ENCODE measurements at places on chromosomes 13 and 19.

DNA sequence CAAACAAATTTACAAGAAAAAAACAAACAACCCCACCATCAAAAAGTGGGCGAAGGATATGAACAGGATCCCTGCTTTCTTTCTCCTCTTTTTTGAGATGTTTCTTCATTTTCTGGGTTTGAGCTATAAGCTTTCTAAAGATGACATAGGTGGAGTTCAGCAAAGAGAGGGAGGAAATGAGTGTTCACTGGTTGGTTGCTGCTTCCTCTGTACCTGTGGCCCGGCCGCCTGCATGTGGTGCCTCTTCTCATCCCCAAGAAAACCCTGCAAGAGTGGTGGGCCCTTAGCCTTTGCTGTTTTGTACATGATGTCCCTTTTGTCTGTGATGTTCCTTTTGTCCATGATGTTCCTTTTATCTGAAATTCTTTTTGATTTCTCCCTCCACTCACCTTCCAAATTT is 178.4 kb upstream of the SERP2 start:
- no peak for DNase-seq

GRCh38 chr19:37333457-37333856 is 37.4 kb upstream of the ZNF527 start:
- DNase-seq = no peak

- no peak for DNase-seq
Measured at GRCh38 chr13:20940083-20940482, 37.5 kb upstream of the XPO4 start.

DNA sequence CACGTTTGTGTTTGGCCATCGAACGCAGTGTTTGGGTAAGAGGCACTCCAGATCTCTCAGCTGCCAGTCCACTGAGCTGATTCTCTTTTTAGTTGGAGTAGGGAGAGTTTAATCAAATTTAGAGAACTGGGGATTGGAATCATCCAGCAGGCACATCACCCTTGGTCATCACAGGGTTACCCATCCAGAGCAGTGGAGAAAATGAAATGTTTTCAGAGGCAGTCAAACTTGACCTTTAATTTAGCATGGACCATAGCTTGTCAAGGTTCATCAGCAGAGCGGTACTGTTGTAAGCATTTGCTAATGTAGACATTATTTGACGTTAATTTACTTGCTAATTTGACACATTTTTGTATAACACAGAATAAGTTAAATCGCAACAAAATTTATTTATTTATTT is 18.4 kb upstream of the FRY start:
- no peak for DNase-seq

DNA sequence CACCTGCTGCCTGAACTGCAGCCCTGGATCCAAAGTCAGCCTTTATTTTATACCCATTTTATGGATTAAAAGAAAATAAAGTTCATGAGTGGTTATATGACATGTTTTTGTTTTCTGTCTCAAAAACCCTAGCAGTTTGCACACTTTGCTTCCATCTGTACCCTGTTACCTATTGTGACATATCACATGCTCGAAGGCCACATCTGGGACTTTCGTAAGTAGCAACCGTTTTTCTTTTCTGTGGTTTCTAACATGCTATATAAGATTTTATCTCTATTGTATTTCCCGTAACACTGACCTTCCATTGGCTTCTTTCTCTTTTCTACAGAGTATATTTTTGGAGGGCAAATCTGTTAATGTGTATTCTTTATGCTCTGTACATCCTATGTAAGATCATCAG is 1007.2 kb downstream of the PCDH9 start:
- DNase-seq = no peak

DNA sequence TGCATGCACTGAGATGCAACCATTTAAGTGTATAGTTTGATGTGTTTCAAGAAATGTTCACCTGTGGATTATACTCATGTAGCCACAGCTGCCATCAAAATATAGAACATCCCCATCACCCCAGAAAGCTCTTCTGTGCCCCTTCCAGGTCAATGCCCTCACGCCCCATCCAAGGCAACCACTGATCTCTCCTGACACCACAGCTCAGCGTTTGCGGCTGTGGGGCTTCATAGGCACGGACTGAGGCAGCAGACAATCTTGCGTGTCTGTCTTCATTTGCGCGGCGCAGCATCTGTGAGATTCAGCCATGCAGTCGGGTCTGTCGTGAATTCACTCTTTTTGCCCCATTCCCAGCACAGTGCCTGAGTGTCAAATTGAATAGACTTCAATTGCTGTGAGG is 153.8 kb upstream of the UQCRFS1 start:
- DNase-seq = no peak

GRCh38 chr19:10010247-10010691 is at the start of gene COL5A3:
TSS of gene COL5A3 (minus strand) at chr19:10010504. CDS start at chr19:10010385, 119 bp downstream.
- DNase-seq = no peak

DNA sequence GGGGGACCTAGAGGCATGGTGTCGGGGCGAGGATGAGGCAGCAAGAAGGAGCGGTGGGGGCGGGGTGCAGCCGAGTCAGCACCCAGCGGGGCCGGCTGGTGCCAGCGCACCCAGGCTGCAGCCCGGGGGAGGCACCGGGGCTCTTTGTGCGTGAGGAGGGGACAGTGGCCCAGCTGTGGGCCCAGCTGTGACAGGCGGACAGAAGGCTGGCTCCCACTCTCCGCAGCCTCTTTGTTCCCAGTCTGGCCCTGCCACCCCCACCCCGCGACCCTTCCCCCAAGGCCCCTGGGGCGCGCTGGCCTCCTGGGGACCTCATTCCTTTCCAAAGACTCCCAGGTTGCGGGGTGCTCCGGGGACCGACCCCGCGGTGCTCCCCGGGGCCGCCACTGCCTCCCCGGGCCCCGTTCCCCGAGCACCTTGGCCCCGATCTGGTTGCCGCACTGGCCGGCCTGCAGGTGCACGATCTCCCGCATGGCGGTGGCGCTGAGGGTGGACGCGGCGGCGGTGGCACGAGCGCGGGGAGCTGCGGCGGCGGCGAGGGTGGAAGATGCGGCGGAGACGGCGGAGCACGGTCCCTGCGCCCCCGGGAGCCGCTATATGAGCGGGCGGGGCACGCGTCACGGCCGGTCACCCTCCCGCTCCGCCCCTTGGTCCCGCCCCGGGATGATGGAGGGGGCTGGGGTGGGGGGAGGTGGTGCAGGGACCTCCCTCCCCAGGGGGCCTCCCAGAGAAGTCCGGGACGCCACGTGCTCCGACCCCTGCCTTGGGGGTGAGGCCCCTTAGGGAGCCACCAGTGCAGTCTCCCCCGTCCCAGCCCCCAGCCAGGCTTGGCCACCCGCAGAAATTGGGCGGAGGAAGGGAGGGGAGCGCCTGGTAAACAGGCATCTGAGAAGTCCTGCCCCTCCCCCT is at the start of gene TUBB4A:
Gene TUBB4A, minus strand, starts transcription at position 570 of the 909 bp plus-strand sequence. Its CDS starts 97 bp downstream, at position 473.
- DNase-seq = no peak

DNA sequence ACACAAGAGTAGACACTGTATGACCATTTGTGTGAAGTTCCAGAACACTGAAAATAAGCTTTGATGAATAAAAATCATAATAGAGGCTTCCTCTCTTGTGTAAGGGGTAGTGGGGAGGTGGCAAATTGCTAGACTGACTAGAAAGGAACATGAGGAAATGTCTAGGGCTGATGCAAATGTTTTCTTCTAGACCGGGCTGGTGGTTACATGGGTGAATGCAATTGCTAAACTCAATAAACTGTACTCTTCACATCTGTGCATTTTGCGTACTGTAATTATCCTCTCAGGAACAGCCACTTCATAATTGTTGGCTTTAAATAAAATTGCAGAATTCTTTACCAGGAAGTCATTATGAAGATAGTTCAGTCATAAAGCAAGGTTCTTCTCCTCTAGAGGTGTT is 5.2 kb upstream of the KBTBD7 start:
- no peak for DNase-seq

DNA sequence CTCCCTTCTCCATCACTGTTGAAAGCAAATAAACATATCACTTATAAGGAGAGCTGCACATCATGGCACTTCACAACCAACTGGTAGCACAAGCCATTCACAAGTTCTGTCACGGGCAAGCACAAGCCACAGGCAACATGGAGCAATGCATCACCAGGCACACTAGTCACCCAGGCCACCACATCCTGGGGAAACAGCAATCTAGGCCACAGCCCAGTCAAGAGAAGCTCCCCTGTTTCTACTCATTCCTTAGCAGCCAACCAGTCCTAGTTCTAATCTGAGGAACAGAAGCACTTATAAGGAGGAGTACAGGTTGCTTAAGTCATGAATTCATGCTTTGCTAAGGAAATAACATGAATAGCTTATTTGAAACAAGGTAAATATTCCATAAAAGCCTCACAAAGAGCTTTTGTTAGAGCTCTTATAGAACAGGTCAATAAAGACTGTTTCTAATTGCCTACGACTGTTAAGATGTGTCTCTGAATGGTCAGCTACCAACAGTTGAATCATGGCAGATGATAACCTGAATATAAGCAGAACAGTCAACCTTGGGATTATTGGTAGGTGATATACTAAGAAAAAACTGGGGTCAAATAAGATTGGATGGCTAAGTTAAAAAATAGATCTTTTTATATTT is 169.0 kb downstream of the TBC1D4 start:
- no peak for DNase-seq

GRCh38 chr13:98576200-98576945 is 534 bp downstream of the STK24 start:
- no peak for DNase-seq

GRCh38 chr13:85755123-85755522 is 44.1 kb downstream of the SLITRK6 start:
- DNase-seq = no peak

DNA sequence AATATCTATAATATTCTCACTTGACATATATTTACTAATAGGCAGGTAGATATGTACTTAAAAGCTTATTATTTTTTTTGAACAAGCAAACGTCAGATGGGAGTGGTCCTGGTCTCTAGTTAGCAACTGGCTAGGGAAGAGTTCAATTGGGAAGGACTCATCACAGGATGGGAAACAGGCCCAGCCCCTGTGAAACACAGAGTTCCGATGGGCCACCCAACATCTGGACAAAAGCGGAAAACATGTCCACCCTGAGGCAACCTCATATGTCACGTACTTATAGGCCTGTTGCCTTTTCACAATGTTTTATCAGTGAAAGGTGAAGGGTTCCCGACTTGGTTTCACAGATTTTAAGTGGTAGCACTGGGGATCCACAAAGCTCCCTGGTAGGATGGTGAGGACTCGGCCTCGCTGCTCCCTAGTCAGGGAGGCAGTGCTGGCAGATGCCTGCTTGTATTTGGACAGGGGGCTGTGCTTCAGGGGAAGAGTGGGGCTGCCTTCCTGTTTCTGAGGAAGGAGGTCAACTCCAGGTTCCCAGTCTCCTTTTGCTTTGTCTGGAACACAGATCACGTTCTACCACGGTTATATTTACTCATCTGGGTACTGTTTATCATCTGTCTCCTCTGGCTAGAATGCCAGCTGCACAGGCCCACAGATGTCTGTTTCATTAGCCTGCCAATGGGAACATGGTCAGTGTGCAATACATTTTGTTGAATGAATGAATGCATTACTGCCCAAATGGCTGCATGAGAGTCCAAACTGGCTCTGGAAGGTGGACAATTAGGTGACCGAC is 49.4 kb upstream of the SLC15A1 start:
- DNase-seq = no peak

GRCh38 chr13:44380404-44381165 is 7.0 kb downstream of the SERP2 start:
- no peak for DNase-seq

DNA sequence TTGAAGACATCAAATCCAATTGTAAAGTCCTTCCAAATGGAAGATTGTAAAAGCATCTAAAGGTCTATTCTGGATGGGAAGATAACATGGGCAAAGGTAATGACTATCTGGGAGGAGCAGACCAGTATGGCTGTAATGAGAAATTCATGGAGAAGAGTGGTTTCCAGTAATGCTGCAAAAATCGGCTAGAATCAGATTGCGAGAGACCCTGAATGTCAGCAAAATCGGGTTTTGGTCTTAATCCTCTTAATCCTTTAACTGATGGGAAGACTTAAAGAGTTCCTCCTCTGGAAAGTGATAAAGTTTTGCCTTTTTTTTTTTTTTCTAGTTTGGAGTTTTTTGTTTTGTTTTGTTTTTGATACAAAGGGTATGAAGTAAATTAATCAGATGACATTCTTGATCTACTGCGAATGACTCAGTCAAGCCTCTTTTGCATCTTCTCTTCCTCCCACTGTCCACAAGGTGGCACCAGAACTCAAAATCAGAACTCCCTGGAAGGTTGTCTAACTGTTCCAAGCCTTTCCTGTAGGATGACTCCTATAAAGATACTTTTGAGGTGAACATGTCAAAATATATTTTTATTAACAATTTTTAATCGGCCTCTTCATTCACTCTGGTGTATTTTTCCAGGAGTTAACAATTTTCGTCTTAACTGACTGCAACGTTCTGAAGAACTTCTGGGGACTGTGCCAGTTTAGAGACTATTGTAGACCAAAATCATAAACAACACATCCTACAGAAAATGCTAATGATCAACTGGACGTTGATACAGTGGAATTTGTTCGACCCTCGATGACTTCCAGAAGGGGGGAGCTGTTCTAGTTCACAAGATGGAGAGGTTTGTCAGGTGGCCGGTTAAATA is 213.3 kb upstream of the MIR17HG start:
- no peak for DNase-seq

DNA sequence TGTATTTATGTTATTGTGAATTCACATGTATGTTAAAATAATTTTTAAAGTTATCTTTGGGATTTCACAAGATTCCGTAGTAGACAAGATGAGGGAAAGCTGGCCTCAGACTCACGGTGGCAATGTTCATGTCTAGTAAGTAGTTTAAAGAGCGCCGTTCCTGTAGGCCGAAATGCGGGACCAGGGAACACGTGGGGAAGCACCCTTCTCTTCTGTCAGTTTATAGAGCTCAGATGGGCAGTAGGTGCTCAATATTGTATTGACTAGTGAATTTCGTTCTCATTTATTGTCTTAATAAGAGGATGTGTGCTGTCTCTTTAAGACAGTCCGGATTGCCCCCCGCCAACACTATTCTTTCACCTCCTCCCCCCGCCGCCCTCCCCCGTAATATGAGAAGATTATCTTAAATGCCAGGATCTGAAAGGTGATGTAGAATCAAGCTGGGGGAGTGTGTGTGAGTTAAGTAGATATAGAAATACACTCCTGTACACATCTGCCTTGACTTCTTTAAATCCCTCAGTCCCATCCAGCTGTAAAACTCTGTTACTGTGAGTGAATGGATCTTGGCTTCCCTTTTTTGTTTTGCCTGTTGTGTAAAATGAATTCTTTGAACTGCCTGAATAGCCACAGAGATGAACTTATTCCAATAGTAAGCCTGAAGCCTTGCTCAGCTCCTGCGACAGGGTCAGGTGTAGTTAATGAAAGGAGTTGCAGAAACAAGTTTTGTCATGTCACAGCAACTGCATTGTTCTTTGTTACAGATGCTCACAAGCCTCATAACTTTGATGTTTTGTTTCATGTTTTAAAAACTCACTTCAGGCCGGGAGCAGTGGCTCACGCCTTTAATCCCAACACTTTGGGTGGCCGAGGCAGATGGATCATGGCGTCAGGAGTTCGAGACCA is 1.3 kb downstream of the LAMP1 start:
- no peak for DNase-seq

DNA sequence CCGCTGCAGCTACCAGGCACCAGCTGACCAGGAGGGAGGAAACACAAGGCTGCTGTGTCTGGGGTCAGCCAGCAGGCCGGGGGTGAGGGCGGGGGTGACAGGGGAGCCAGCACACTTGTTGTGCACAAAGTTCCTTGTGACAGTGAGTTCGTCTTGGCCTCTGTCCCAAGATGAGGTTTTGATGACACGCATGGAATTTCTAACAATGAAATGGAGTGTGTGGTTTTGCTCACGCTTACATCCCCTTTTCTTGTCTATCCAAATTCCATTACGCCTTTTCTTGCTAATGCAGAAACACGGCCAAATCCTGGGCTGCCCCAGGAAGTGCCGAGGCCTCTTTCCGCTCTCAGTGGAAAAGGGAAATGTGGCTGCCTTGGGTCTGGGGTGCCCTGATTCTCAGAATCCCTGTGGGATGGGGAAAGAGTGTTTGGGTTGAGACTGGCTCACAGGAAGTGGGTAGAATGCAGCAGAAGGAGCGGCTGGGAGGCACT is 73.8 kb downstream of the GADD45B start:
- no peak for DNase-seq
